CD4-positive, alpha-beta T cell treated with Interleukin-4 for 1 hour (primary cell): ENCODE measurements at places on chromosomes 5 and 9.

GRCh38 chr9:17660158-17660557, 81.3 kb downstream of the SH3GL2 start:
- DNase-seq, result no peak

DNA sequence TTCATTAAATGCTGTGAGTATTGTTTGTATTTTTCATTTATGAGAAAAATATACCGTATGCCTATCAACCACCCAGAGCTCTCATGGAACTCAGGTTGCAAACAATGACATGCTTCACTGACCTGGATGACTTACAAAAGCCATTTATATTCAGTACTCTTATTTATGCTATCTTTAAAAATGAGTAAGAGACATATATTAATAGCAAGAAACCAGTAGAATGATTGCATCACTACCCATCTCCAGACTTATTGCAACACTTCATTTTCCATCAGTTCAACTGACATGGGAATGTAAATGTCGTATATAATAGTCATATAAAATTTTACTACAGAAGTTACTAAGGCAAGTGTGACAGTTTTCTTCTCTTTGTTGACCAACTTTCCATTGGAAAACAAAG, 69.1 kb downstream of the OTP start:
- DNase-seq, result no peak

DNA sequence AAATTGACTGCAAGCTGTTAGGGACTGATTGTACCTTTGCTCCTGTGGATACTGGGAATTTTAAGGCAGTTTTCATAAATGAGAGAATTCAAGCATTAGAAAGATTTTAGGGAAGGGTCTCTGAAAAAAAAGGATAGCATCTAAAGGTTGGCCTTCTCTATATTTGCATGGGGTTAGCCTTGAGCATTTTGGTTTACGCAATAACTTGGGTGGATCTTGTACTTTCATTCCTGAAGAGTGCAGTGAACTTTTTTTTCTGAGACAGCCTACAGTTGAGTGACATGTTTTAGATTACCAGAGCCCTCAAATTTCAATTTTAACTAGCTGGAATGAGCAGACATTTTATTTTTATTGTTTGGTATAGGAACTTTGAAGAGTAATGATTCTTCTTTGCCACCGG, 91.6 kb upstream of the NR3C1 start:
- DNase-seq, result no peak

GRCh38 chr9:104417296-104417695, 86.8 kb upstream of the OR13F1 start:
- no peak for DNase-seq

DNA sequence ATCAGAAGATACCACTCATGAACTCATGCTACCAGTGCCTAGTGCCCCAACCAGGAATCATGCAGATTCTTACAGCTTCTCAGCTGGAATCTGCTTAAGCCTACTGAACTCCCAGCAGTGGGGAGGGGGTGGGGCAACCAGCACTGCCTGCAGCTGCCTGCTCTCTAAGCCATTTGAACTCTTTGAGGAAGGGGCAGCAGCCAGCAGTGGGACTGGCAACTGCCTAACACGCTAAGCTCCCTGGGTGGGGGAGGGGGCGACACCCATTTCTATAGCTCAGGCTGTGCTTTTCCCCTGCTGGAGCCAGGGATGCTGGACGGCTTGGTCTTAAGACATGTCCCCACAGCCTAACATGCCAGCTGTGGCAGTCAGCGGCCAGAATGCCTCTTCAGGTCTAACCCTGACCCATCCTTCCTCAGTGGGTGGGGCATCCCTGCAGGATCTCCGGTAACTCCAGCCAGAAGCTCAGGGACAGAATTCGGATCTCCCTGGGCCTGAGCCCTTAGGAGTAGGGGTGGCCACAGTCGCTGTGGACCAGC, 889.7 kb downstream of the CDH9 start:
- no peak for DNase-seq
